Endothelial cell of umbilical vein (primary cell): ENCODE measurements at places on chromosomes 5 and 9. TPM values are rescaled to one million over a fixed set of nuclear protein-coding genes. Genes with fewer than 3 reads are reported as not detected.

DNA sequence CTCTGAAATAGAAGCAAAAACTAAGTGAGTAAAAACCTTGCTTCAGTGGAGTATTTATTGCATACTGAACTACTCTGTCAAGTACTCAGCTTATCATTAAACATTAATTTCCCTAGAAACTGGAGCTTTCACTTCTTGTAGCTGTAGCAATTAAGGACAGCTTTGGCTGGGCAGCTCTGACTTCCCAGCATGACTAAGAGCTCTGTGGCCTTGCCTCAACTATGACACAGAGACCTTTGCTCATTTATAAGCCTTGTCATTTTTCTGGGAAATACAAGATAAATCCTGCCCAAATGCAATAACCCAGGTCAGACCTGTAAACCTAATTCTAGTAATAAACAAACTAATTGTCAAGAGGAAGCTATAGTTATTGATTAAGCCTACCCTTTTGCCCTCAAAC lies 65.4 kb upstream of the STK32A start:
- DNase-seq = no peak

BHMT2 gene
- polyA plus RNA-seq = 0.81 and 0.92 TPM in 2 replicates

PRR16 gene
- polyA plus RNA-seq = 0.88 and 1.2 TPM in 2 replicates

DNA sequence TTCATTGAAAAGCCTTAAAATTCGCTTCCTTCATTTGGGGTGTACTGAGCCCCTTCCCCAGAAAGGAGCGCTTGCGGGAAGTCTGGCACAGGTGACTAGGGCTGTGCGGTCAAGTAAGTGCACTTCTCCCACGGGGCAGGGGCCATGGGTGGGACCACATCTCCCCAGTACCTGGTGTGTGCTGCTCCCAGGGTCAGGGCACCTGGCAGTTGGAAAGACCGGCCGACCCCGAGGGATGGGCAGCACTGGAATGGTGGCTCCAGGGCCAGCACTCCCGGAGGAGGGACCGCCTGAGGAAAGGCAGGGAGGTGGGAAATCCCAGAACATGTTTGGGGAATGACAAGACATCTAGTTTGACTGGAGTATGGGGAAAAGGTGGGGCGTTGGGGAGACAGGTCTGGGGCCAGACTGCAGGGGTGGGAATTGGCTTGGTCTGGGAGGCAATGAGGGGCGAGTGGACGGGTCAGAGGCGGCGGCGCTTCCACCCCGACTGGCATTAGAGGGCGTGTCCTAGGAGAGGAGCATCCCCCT lies 727 bp upstream of the GLIPR2 start:
- DNase-seq = no peak
